ENCODE measurements at places on chromosomes 16 and 17.

GRCh38 chr17:41657936-41658335 is 30.7 kb upstream of the EIF1 start:
- no peak for DNase-seq

GRCh38 chr17:9054126-9054975 is 33.0 kb downstream of the NTN1 start:
- no peak for DNase-seq

GRCh38 chr16:87819282-87819681 is 50.0 kb downstream of the SLC7A5 start:
- no peak for DNase-seq

DNA sequence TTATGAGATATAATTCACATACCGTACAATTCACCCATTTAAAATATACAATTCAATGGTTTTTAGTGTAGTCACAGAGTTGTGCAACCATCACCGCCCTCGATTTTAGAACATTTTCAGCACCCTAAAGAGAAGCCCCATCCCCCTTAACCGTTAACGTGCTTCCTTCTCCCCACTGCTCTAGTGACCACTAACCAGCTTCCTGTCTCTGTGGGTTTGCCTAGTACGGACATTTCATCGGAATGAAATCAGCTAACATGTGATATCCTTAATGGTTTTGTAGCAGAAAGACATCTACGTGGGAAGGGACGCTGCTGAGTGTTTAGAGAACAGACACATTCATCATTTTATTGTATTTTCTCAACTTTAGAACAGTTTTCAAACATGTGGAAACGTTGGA is 80.8 kb upstream of the HSBP1 start:
- DNase-seq, result no peak

DNA sequence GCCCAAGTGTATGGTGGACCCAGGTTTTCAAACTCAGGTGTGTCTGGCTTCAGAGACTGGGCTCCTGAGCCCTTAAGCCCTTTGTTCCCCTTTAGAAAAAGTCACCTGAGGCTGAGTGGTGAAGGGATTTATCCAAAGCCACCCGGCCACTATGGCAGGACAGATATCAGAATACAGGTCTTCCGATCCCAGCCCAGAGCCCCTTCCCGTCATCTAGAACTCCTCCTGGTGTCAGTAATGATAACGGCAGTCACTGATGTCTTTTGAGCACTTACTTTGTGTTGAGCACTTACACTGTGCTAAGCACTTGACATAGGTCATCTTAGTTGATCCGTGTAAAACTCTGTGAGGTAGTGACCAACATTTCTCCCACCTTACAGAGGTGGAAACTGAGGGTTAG is 16.6 kb downstream of the NOD2 start:
- DNase-seq, result no peak

GRCh38 chr16:5730783-5731182 is 633.2 kb upstream of the EEF2KMT start:
- no peak for DNase-seq

All from LNCaP clone FGC (cell line).